ENCODE measurements at places on chromosomes 4 and X.

DNA sequence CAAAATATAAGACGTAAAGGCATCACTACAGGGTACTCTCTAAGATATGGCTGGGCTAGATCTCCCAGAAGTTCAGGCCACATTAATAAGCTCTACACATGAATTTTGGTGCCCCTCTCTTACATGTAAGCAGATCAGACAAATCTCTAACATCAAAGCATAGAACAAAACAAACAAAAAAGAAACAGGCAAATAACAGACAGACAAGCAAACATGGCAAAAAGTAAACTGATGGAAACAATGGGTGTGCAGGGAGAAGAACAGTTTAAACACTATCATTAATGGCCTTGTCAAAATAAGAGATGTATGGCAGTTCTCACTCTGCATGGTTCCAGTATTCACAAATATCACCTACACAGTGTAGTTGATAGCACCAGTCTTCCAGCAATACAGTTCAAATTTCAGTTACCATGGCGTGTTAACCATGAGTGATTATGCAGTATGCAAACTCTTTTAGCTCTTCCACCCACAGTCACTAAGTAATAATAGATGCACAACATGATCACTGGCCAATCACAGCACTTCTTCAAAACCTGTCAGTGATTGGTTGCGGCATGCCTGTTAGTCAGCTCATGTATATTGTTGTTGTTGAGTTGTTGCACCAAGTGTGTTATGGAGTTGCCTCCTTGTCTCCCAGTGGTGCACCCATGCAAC, 110.7 kb upstream of the TLR3 start:
- no peak for DNase-seq

GRCh38 chrX:30690330-30690729, 37.1 kb downstream of the GK start:
- DNase-seq: no peak

DNA sequence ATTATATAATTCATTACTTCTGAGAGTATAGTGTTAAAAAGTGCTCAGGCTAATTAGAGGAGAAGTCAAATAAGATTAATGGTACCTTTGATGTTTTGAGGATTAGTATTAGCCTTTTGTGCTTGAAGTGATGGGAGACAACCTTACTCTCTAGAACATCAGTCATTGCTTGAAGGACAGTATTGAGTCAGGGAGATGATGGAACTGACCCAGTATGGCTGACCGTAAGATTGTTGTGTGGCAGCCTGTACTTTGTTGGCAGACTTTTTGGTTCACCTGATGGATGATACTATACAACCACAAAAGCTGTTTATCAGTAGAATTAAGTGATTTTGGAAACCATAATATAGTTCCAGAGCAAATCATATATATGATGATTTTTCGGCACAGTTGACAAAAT, 9.9 kb downstream of the OGT start:
- DNase-seq: no peak

GRCh38 chr4:138222046-138222445, 20.1 kb downstream of the SLC7A11 start:
- DNase-seq: no peak

DNA sequence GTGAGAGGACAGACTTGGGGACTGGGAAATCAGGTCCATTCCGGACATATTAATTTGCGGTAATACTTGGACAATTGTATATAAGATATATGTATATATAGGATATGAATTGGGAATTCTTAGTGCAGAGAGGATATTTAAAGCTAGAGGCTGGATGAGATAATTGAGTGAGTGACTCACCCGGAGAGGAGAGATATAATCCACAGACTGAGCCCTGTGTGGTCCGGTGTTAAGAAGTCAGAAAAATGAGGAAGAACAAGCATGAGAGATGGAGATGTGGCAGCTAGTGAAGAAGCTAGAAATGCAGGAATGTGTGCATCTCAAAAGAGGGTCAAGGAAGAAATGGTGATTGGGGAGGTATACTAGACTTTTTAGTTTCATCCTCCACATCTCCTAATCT, 336.2 kb downstream of the SLC7A11 start:
- DNase-seq: no peak

DNA sequence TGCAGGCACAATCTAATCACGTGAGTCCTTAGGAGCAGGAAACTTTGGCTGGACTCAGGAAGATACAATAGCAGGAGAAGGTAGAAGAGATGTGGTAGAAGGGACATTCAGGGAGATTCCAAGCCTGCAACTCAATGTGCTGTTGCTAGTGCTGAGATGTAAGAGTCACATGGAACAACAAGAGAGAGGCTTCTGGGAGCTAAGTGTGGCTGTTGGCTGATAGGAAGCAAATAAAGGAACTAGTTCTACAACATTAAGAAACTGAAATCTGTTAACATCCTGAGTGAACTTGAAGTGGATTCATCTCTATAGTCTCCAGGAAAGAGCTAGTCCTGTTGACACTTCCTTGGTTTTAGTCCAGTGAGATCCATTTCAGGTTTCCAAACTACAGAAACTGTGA, 1207.4 kb downstream of the ADGRL3 start:
- DNase-seq: no peak

- DNase-seq: no peak
These were observed 33.8 kb downstream of the UCHL1 start for GRCh38 chr4:41290479-41290878.

DNA sequence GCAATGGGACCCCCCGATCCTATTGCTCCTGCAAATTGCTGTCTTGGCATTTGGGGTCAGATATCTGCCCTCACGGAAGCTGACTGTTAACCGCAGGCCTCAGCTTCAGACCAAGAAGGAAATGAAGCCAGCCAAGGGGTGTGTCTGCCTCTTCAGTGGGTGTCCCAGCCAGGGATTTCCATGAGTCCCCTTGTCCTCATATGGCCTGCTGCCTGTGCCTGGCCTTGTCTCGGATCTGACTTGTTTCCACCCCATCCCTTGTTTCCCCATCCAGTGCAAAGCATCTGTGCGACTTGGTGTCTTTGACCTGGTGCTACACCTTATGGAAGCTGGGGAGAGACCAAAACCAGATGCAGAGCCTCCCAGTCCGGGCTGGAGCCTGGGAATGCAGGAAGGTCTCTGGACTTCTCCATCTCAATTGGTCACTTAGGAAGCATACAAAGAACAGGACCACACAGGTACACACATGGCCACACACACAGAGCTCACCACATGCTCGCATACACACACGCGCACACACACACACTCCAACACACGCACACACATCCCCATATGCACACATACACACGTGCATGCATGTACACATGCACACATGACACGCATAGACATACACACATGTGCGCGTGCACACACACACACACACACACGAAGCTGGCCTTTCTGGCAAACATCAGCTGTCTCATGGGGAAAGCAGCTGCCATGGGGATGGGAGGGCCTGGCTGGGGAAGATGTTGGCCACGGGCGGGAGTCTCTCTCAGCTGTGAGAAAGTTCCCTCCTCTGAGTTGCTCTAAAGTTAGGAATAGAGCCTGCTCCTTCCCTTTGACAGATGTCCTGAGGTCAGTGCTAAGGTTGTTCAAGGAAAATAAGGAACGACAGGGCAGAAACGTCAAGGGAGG, 65.5 kb downstream of the CRMP1 start:
- no peak for DNase-seq

DNA sequence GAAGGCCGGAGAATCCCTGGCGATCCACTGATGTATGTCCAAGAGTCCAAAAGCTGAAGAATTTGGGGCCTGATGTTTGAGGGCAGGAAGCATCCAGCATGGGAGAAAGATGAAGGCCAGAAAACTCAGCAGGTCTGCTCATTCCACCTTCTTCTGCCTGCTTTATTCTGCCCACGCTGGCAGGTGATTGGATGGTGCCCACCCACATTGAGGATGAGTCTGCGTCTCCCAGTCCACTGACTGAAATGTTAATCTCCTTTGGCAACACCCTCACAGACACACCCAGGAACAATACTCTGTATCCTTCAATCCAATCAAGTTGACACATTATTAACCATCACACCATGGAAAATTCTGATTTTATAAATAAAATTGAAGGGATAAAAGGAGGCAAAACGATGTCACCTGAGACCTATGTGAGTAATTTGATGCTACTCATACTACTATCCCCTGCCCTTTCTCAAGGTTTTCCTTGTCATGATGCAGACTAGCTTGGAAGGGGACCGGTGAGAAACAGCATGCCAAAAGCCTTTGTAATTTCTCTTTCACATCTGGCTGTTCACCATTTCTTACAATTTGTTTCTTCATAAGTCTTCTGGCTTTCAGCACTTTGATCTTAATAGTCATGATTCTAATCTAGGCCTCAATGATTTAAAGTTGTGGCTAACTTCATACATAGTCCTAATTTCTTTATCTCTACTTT, 9.7 kb upstream of the PYURF start:
- no peak for DNase-seq

DNA sequence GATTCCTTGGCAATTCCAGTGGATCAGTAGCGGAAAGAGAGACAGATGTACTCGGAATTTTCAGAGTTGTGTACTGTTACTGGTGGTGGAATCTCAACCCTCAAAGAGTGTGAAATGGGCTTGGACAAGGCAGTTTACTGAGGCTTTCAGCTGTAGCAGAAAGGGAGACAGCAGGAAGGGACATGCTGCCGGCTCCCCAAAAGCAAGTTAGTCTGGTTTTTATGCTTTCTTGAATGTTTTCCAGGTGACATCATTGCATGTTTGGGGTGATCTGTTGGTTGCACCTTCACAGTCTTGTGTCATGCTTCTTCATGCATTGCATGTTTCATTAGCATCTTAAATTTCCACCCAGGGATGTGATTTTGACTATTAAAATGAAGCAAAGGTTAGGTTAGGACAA, 1282.2 kb downstream of the ADGRL3 start:
- no peak for DNase-seq

DNA sequence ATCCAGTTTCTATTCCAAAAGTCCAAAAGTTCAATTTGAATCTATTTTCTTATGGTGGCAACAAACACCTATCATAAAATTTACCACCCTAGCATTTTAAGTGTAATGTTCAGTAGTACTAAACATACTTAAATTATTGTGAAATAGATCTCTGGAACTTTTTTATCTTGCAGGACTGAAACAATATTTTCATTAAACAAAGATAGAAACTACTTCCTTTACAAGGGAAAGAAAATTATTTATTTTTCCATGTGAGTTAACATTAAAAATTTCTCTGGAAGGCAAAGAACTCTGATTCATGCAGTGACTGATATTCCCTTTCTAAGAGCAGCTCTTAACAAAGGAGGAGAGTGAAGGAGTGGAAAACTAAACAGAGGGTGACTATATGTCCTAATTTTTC, 40.2 kb downstream of the ADH7 start:
- DNase-seq: no peak
